ENCODE measurements at places on chromosomes 5 and 9.
A peak's percentile ranks its signal among the peaks of the same experiment; 100 is the strongest.

DNA sequence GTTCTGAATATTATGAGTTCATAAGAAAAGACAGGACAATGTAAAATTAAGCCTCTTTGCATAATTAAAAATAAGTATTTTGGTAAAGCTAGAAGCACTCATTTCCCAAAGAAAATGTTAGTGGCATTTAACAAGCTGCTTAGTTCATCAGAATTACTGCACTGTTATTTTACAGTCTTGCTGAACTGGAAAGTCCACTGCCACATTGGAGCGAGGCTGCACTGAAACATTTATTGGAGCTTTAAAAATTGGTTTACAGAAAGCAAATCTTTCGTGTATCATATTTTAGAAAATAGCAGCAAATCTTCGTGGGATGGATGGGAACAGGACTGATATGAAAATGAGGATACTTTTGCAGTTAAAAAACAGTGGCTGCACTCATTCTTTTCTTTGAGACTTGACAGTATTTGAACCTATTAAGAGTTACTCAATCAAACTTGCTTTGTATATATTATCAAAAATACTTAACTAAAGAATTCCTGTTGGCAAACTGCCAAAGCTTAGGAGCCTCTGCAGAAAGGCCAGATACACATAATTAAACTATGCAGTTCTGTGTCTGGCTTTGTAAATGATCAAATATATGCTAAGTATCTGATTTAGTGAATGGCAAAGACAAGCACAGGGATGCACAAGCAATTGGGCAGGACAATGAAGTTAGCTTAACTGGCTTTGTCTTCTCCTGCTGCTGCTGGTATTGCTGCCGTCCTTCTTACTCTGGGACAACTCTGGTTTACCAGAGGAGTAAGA, 16.5 kb upstream of the FBXL7 start:
- no peaks in the 10 kb centered on the region for H3K4me1 ChIP-seq
- H3K36me3 ChIP-seq, result no peaks in the 10 kb centered on the region
- no peak overlapping the region for H3K4me3 ChIP-seq
- DNase-seq, result no peak

GRCh38 chr5:157464519-157465171, 4.6 kb downstream of the NIPAL4 start:
- no peak for DNase-seq
- H3K4me1 ChIP-seq, result peaks cover 9% of the 10 kb centered on the region
- H3K36me3 ChIP-seq, result no peaks in the 10 kb centered on the region

- H3K4me1 ChIP-seq, result no peaks in the 10 kb centered on the region
- no peak overlapping the region for H3K4me3 ChIP-seq
- DNase-seq, result no peak
- H3K36me3 ChIP-seq, result no peaks in the 10 kb centered on the region
- no peaks in the 10 kb centered on the region for H3K27me3 ChIP-seq
Observed at GRCh38 chr5:143920772-143921171, 108.8 kb downstream of the HMHB1 start.

DNA sequence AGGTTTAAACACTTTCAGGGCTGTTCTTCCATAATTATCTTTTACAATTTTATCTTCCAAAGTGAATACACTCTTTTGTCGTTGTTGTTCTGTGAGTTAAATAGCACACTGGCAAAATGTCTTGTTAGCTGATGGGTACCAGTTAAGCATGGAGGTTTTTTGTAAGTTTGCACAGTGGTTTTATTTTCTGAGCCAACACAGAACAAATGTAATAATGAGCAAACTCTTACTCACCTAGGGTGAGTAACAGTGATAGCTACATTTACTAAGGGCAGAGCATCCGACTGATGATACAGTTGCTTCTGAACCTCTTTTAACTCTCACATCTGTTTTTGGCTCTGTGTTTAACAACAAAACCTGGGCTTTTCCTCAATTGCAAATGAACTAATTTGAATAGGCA, 103.2 kb downstream of the CTNND2 start:
- H3K27ac ChIP-seq, result no peak overlapping the region
- H3K4me1 ChIP-seq, result no peaks in the 10 kb centered on the region
- H3K4me3 ChIP-seq, result no peak overlapping the region
- H3K36me3 ChIP-seq, result no peaks in the 10 kb centered on the region
- H3K27me3 ChIP-seq, result no peaks in the 10 kb centered on the region

DNA sequence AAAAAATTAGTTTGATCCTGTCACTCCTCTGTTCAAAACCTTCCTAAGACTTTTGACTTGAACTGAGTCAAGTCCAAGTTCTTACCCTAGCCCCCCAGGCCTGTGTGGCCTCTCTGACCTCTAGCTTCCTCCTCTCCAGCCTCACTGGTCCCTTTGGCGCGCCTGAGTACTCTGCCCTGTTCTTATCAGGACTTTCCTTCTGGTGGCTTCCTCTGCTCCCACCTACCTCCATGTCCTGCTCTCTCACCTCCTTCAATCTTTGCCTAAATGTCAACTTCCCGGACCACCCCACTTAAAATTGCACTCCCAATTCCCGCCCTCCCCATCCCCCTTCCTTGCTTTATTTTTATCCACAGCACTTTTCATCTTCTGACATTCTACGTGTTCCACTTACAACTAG, 526.1 kb upstream of the KLF4 start:
- H3K27ac ChIP-seq, result no peak overlapping the region
- H3K27me3 ChIP-seq, result no peaks in the 10 kb centered on the region
- no peak overlapping the region for H3K4me3 ChIP-seq

- H3K36me3 ChIP-seq, result peaks cover 12% of the 10 kb centered on the region
- no peaks in the 10 kb centered on the region for H3K27me3 ChIP-seq
- H3K4me1 ChIP-seq, result no peaks in the 10 kb centered on the region
- no peak overlapping the region for H3K4me3 ChIP-seq
- H3K27ac ChIP-seq, result no peak overlapping the region
- DNase-seq, result no peak
Observed at GRCh38 chr5:32098890-32099310, 75.2 kb downstream of the GOLPH3 start.

DNA sequence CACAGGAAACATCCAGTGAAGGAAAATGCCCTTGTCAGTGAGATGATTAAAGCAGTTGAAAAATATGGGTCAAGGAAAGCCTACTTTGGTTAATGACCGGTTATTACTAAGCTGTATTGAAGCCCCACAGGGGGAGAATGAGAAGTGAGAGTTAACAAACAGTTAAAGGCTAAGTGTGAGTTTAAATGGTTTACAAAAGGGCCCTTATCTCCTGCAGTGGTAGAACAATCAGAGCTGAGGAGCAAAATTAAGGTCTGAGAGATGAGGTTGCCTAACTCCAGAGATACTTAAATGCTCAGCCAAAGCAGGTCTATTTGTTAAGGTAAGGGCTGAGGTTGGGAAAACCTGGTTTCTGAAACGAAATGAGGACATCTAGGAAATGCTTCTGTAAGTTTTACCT, 75.1 kb upstream of the FER start:
- no peaks in the 10 kb centered on the region for H3K27me3 ChIP-seq
- H3K36me3 ChIP-seq, result no peaks in the 10 kb centered on the region
- H3K27ac ChIP-seq, result no peak overlapping the region
- no peak overlapping the region for H3K4me3 ChIP-seq

- no peak overlapping the region for H3K27ac ChIP-seq
- DNase-seq, result no peak
- H3K4me1 ChIP-seq, result peaks cover 38% of the 10 kb centered on the region
- H3K36me3 ChIP-seq, result no peaks in the 10 kb centered on the region
- H3K27me3 ChIP-seq, result no peaks in the 10 kb centered on the region
Observed at GRCh38 chr5:132024789-132025402, 13.4 kb upstream of the ACSL6 start.

- no peaks in the 10 kb centered on the region for H3K4me1 ChIP-seq
- H3K36me3 ChIP-seq, result no peaks in the 10 kb centered on the region
- no peak overlapping the region for H3K27ac ChIP-seq
- no peak overlapping the region for H3K4me3 ChIP-seq
Observed at GRCh38 chr9:83280268-83280667, 217.3 kb upstream of the RASEF start.

GRCh38 chr5:1175015-1175414, 26.4 kb upstream of the SLC6A19 start:
- H3K27ac ChIP-seq, result no peak overlapping the region
- no peaks in the 10 kb centered on the region for H3K36me3 ChIP-seq
- no peak for DNase-seq
- H3K4me3 ChIP-seq, result no peak overlapping the region

DNA sequence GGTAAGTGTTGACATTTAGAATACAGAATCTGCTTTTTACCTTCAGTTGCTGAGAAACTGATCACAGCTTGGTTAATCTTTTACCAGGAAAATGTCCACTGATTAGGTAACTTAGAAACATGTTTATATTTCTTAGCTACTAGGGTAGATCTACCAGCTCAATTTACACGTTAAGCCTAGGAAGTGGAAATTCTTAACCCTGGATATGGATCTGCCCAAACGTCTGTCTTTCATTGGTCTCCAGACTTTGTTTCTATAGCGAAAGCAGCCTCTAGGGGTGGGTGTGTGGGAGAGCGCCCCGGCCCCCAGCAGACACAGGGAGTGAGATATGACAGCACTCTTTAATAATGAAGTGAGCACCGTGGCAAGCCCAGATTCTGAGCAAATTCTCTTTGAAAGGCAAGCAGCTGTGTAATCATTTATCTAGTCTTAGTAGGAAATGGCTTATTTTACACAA, 141.6 kb upstream of the ZNF608 start:
- H3K27me3 ChIP-seq, result no peaks in the 10 kb centered on the region
- no peaks in the 10 kb centered on the region for H3K36me3 ChIP-seq
- no peak for DNase-seq

GRCh38 chr5:72133212-72133990, 26.1 kb downstream of the MAP1B start:
- no peaks in the 10 kb centered on the region for H3K36me3 ChIP-seq
- no peak overlapping the region for H3K4me3 ChIP-seq
- no peak for DNase-seq
- H3K27me3 ChIP-seq, result no peaks in the 10 kb centered on the region
- no peak overlapping the region for H3K27ac ChIP-seq

- no peak for DNase-seq
- H3K36me3 ChIP-seq, result no peaks in the 10 kb centered on the region
- no peak overlapping the region for H3K27ac ChIP-seq
- H3K4me1 ChIP-seq, result no peaks in the 10 kb centered on the region
Observed at GRCh38 chr9:86405926-86406325, 51.7 kb upstream of the TUT7 start.

GRCh38 chr9:26975728-26976707, 19.8 kb downstream of the IFT74 start:
- H3K27me3 ChIP-seq, result no peaks in the 10 kb centered on the region
- no peak for DNase-seq
- no peaks in the 10 kb centered on the region for H3K36me3 ChIP-seq

- H3K36me3 ChIP-seq, result no peaks in the 10 kb centered on the region
- no peak for DNase-seq
- no peaks in the 10 kb centered on the region for H3K27me3 ChIP-seq
- H3K4me1 ChIP-seq, result no peaks in the 10 kb centered on the region
- H3K27ac ChIP-seq, result no peak overlapping the region
Observed at GRCh38 chr5:174118823-174119467, 73.4 kb downstream of the NSG2 start.

DNA sequence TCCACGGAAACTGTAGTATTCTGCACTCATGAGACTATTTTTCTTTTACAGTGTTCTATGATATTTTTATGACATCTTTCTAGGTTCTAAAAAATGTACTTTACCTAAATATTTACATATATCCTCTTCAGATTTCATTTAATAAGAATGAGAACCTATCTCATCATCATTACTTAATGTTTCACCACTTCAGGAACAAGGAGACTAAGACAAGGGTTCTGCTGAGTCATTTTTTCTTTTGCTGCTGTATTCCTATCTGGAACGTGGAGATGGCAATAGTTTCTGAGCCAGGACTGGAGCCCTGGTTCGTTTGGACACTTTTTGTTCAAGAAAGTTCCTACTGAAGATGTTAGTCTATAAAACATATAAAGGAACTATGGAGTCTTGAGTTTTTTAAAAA, 258.2 kb upstream of the MAP3K1 start:
- no peak overlapping the region for H3K27ac ChIP-seq
- no peaks in the 10 kb centered on the region for H3K36me3 ChIP-seq
- no peaks in the 10 kb centered on the region for H3K4me1 ChIP-seq
- H3K4me3 ChIP-seq, result no peak overlapping the region
- no peaks in the 10 kb centered on the region for H3K27me3 ChIP-seq
- DNase-seq, result no peak

GRCh38 chr5:76477061-76477460, 74.0 kb downstream of the IQGAP2 start:
- H3K4me3 ChIP-seq, result no peak overlapping the region
- H3K4me1 ChIP-seq, result peaks cover 90% of the 10 kb centered on the region
- H3K36me3 ChIP-seq, result no peaks in the 10 kb centered on the region
- no peaks in the 10 kb centered on the region for H3K27me3 ChIP-seq
- no peak overlapping the region for H3K27ac ChIP-seq

- H3K27ac ChIP-seq, result peak overlapping the region; percentile 45
- no peak overlapping the region for H3K4me3 ChIP-seq
- no peak for DNase-seq
- H3K27me3 ChIP-seq, result no peaks in the 10 kb centered on the region
Observed at GRCh38 chr5:96963267-96963666, 27.4 kb downstream of the LNPEP start.

DNA sequence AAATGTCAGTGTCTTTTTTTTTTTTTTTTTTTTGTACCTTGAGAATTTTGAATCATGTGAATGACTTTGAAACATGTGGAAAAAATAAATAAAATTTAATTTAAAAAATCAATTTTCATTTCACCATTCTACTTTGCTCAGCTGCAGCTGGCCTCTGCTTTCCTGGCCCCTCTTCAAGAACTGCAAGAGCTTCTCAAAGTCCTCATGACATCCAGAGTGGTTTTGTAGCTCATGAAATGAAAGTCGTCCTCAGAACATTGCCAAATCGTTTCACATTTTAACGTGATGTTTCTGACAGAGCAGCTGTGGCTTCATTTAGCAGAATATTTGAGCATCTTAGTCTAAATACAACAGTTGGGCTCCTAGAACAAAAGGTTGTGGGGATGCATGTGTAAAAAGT, 47.9 kb upstream of the TMEM215 start:
- no peak for DNase-seq
- no peaks in the 10 kb centered on the region for H3K27me3 ChIP-seq
- no peak overlapping the region for H3K4me3 ChIP-seq
- no peak overlapping the region for H3K27ac ChIP-seq
- no peaks in the 10 kb centered on the region for H3K36me3 ChIP-seq
- H3K4me1 ChIP-seq, result no peaks in the 10 kb centered on the region

DNA sequence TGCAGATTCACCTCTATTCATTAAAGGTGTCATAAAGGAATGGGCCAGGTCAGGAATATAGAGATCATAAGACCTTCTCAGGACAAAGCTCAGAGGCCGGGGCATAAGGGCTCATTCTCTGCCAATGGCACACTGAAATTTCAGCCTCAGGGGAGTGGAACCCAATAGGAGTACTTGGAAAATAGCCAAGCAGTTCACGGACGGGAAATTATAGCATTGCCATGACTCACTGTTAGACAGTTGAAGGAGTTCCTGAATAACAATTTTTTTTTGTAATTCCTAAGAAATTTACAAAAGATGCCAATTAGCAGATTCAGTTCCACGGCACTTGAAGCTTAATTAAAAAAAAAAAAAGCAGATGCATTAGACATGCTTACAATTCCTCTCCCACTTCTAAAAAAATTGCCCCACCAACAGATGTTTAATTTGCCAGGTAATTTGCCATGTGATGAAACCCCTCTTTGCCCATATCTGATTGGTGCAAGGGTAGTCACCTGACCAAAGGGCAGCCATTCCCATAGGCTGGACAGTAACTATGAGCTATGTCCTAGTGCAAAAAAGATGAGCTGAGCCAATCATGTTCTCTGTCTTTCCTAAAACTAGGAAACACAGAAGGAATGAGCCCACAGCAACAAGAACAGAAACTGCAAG, 58.6 kb downstream of the PTCD2 start:
- no peaks in the 10 kb centered on the region for H3K36me3 ChIP-seq
- no peaks in the 10 kb centered on the region for H3K4me1 ChIP-seq
- H3K27ac ChIP-seq, result no peak overlapping the region
- H3K4me3 ChIP-seq, result no peak overlapping the region
- DNase-seq, result no peak

All from CD4-positive, alpha-beta memory T cell (primary cell).